NCI-H446 (cell line): ENCODE measurements at places on chromosomes 7 and 10.
A peak's percentile ranks its signal among the peaks of the same experiment; 100 is the strongest.

- no peak for DNase-seq
Measured at GRCh38 chr7:44275957-44276570, 49.3 kb downstream of the CAMK2B start.

- DNase-seq: no peak
Measured at GRCh38 chr10:42932735-42933447, 144.0 kb upstream of the RET start.

DNA sequence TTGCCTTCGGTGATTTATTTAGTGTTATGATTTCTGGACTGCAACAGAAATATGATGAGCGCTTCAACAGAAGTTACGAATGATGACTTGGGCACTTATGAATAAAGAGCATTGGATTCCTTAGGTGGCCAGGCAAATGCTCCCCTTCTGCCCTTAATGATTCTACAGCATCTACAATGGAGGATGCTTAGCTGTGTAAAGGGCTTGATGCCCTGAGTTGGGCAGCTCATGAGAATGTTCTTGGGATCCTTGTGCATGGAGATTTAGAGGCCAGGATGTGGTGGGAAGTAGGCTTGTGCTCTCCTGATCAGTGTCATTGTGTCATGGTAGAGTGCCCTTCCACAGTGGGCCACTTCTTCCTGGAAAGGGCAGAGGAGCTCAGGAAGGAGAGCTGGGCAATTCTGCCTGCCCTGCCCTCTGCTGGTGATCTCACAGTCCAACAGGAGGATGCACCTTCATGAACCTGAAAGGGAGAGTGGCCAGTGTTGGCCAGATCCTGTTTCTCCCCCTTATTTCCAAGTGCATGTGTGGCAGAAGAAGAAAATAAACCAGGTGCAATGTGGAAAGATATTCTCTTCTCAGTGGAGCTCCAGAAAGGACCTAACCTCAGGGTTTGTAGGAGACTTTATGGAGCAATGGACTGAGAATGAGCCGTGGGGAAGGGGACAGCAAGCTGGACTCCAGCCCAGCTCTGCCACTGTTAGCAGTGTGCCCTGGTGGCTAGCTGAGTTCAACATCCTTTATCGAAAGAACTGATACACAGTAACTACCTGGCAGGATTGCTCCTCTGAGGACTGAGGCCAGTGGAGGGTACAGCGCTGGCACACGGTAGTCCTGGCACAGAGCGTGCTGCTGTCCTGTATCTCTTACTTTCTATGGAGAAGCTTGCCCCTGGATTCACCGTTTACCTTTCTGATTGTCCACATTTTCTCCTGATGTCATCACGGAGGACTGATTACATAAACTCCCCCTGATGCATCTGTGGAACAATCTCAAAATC, 182.9 kb downstream of the BMPER start:
- DNase-seq: peak; percentile 49

DNA sequence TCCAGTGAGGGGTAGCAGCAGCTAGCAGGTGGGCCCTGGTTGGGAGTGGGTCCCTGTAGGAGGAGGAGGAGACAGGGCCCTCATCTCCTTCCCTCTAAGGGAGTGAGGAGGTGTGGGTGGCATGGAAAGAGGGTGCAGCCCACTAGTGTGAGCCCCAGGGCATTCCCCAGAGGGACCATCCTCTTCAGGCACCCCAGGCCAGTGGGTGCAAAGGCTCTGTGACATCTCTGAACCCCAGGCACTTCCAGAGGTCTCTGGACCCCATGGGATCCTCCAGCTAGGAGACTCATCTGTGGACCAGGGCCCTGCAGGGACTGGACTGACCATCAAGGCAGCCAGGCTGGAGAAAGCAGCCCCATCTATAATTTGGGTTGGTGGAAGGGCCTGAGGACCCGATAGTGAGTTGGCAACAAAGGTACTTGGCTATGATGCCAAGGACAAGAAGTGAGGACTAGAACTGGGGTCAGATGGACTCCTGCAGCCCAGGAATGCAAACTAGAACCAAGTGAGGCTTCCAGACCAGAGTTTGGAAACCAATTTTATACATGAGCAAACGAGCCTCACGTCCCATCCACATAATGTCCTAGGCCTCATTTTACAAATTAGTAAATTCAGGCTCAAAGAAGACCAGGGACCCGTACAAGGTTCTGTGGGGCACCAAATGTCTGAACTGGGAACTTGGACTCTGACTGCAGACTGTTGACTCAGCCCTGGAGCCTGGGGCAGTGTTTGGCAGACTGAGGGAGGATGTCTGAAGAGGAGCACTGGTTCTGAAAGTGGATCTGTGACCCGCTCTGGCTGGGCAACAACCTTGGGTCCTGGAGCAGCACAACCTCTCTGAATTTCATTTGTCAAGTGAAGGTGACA, 1.4 kb upstream of the VSTM4 start:
- DNase-seq: no peak

DNA sequence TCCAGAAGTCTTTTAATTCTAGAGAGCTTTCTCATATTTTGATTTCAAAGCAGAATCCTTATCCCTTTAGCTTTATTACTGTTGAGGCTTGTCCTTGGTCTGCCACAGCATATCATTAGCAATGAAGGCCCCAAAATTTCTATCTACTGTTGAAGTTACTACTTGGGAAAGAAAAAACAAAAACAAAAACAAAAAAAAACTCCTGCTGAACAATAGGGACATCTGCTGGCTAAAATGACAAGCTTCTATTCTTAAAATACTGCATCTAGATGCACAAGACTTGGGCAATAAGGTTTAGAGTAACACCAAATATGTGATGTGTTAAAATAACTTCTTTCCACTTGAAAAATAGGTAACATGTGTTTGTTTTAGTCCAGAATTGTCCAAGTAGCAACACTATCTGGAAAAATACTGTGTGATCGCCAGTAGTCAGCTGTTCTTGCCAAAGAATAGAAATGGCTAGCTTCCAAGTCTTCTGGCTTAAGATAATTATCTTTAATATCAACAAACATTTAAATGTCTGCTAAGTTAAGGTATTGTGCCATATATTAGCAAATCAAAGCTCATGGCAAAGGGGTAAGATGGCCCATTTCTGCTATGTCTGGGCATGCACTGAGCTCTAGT, 3.8 kb upstream of the DMTF1 start:
- DNase-seq: peak; percentile 1
